ENCODE measurements at places on chromosomes 2 and 18.

- no peak for DNase-seq
These were observed 298.5 kb downstream of the EN1 start for GRCh38 chr2:118548880-118549488.

- DNase-seq, result no peak
These were observed 78.2 kb upstream of the GALNT3 start for GRCh38 chr2:165872101-165872791.

DNA sequence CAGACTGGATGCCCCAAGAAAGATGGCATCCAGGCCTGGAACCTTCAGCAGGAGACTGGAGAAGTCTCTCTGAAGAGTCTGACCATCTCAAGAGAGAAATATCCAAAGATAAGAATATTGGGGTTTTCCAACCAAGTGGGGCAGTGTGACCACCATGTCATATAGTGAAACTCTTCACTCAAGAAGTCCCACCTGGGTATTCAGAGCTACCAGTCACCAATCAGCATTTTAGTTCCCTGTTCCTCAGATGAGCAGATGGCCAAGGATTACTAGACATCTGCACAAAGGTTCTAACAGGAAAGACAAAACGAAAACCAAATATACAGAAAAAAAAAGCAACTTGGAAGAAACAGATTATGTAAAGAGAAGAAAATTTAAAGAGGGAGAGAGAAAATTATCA lies 38.5 kb upstream of the CXCR4 start:
- DNase-seq, result no peak

DNA sequence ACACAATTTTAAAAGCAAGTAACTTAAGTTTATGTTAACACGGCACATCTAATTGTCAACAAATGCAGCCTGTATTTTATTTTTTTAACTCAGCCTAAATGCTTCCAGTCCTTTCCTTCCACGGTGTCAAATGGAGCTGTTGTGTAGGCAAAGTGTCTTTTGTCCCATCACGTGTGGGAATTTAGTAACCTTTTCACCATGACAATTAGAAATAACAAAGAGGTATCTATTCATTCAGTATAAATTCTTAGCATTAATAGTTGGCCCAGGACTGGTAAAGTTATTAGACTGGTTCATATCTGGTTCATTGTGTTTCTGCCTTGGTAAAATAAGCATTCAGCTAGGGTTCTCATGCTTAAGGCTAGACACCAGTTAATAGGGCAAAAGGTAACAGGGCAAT lies 47.9 kb downstream of the FRZB start:
- DNase-seq, result no peak

GRCh38 chr2:3450385-3451010 lies 68.8 kb downstream of the ADI1 start:
- no peak for DNase-seq

DNA sequence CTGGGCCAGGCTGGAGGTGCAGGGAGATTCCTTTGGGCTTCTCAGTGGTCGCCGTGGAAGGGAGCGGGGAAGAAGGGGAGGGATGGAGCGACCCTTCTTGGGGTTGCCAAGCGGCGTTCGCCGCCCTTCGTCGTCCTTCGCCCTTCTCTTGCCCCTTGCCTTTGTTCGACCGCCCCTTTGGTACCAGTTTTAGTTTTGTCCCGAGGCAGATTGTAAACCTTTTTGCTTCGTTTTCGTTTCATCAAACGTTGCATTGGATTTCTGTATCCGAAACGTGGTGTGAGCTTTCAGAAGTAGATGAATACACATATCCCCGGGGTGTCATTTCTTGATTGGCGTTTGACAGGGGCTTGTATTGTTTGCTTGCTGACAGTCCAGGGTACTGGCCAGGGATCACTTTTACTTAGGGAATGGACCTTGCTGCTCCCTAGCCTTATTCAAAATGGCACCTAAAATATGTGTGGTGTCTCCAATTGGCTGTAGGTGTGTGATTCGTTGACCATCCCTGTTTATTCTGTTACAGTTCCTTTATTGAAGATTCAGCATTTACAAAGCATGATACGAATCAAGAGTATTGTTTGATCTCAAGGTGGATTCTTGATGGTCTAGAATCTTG lies 788 bp downstream of the USP14 start:
- no peak for DNase-seq

GRCh38 chr2:110940376-110940910 lies 180.3 kb upstream of the BCL2L11 start:
- no peak for DNase-seq

- DNase-seq, result no peak
These were observed 113.9 kb upstream of the TFCP2L1 start for GRCh38 chr2:121398853-121399252.

DNA sequence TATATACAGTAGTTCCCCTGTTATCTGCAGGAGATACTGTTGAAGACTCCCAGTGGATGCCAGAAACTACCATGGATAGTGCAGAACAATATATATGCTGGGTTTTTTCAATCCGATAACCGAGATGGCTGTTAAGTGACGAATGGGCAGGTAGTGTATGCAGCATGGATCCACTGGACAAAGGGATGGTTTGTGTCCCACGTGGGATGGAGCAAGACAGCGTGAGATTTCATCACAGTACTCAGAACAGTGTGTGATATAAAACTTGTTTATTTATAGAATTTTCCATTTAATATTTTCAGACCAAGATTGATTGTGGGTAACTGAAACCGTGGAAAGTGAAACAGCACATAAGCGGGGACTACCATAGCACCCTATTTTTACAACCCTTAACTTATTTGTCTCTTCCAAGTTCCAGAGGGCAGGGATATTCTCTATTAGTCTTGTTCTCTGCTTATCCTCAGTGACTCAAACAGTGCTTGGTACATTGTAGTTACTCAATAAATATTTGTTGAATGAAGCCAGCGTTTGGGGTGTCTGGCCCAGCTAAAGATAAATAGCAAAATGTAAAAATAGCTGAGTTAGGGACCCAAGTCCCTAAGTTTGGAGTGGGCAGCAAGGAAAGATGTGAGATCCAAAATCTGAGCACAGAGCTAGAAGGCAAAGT lies 50.0 kb downstream of the RHBDD1 start:
- no peak for DNase-seq

DNA sequence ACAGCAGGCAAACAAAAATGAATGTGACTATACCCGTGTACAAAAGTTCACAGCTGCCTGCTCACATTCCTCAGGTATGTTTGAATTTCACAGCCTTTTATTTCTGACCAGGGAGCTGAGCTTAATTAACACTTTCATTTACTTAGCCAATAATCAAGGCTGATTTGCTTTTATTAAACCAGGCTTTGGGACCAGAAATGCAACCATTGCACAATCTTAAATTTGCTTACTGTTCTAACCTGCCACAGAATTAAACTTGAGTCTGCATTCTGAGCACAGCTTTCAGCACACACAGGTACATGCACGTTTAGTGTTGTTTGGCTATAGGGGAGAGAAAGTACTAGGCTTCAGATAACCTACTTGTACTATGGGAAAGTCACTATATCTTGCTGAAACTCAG lies 372.4 kb upstream of the ATP5MC3 start:
- no peak for DNase-seq

- DNase-seq, result no peak
These were observed 3.2 kb upstream of the ENOSF1 start for GRCh38 chr18:715626-716025.
